Activated T-helper 1 cell treated with anti-CD3 and anti-CD28 coated beads, Interleukin-12 subunit alpha, Interleukin-12 subunit beta, Interleukin-2, Interleukin-4 antibody, amounts not matched to agents 30 ng/mL and 10 ng/mL and 1 ng/mL, durations not matched to agents 14 hours and 24 hours and 36 hours (primary cell): ENCODE measurements at places on chromosomes 4 and X.
A peak's percentile ranks its signal among the peaks of the same experiment; 100 is the strongest.

DNA sequence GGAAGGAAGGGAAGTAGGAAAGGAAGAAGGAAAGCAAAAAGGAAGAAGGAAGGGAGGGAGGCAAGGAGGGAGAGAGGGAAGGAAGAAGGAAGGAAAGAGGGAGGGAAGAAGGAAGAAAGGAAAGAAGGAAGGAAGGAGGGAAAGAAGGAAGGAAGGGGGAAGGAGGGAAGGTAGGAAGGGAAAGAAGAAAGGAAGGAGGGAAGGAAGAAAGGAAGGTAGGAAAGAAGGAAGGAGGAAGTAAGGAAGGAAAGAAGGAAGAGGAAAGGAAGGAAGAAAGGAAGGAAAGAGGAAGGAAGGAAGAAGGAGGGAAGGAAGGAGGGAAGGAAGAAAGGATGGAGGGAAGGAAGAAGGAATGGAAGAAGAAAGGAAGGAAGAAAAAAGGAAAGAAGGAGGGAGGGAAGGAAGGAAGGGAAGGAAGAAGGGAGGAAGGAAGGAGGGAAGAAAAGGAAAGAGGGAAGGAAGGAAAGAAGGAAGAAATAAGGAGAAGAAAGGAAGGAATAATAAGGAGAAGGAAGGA is 18.6 kb upstream of the SCML1 start:
- no peak for DNase-seq

DNA sequence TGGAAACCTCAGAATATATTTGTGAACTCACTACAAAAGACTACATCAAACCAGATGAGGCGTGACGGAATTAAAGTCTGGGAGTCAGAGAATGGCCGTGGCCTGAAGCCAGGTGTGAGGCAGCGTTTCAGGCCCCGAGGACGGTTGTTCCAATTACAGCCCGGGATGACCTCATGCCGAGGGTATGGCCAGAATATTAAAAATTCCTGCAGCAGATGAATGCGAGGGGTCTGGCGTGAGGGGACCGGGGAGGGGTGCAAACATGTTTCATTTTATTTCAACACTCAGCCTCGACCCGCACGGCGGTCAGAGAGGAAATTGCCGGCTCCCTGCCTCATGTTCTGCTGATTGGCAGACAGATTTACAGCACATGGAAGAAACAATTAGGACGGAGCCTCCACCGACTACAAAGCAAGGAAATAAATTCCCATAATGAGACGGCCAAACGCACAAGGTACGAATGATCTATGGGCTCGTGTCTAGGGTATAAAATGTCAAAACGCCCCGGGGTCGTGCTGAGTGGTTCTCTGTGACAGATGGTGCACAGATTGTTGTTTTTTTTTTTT is 289.7 kb downstream of the SHOX start:
- no peak for DNase-seq

GRCh38 chr4:128458816-128459215 is 171.2 kb upstream of the PGRMC2 start:
- DNase-seq: no peak

DNA sequence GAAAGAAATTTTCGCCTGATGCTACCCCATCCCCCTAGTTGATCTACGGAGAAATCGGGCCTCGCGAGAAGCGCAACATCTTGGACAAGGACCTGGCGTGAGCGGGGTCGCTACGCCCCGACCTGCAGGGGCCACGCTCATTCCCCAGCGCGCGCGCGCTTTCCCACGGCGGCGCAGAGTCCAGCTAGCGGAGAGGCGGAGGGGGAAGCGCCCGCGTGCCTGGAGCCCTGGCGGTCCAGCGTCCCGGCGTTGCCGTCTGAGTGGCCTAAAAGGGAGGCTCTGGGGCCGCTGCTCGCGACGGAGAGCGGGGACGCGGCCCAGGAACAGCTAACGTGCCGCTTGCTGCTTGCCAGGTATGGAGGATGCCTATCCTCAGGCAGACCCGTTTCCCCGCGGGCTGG is 6.0 kb upstream of the SOX3 start:
- DNase-seq: no peak

DNA sequence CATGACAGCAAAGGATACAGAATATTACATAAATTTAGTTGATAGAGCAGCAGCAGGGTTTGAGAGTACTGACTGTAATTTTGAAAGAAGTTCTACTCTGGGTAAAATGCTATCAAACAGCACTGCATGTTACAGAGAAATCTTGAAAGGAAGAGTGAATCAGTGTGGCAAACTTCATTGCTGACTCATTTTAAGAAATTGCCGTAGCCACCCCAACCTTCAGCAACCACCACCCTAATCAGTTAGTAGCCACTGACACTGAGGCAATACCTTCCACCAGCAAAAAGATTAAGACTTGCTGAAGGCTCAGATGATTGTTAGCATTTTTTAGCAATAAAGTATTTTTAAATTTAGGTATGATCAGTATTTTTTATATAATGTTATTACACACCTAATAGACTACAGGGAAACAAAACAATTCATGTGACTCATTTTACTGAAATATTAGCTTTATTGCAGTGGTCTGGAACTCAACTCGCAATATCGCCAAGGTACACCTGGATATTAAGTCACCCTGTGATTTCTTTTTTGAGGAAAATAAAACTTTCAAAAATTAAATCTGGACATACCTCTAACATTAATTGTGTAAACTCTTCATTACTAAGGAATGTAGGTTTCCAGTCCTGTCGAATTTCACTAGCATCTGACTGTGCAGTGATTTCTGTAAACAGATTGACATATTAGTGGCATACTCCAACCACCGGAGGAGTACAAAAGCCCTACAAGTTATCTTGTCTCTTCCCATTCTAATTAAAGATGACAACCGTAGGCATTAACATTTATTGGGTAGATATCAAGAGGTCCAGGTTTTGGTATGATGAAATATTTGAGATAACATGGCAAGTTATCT is 71.1 kb downstream of the CLOCK start:
- DNase-seq: no peak

DNA sequence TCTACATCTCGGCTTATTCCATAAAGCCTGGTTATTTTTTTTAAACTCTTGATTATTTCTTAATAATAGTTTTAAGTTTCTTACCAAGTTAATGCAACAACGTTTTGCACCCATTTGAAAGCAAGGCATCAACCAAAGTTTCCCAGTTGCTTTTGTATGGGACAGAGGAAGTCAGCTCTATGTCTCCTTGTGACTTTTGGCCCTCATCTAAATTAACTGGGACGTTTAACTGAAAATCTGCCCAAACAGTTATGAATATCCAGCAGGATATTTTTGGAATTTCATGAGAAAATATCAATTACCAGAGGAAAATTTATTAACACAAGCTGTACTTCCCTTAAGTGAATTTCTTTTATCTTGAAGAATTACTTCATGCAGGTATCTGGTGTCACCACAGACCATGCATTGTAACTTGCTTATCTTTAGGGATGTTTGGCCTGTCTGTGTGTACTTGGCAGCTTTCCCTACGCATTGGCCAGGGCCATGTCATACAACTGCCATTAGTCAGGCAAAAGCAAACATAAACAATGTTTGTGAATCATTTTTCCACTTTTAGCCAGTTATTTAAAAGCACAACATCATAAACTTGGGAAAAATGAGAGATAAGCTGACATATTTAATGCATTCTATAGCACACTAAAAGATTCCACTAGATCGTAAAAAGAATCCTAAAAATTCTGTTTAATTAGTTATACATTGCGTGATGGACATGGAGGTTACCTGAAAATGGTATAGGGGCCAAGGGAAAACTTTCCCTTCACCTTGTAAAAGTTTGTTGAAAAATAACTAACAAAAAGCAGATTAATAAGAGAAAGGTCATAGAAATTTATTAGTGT is 101.4 kb upstream of the PDE5A start:
- no peak for DNase-seq

GRCh38 chr4:26255989-26256388 is 64.8 kb upstream of the RBPJ start:
- no peak for DNase-seq

GRCh38 chr4:73468170-73468569 is 13.4 kb upstream of the AFM start:
- no peak for DNase-seq

- DNase-seq: no peak
These were observed 219.5 kb upstream of the DKK2 start for GRCh38 chr4:107255596-107255995.

DNA sequence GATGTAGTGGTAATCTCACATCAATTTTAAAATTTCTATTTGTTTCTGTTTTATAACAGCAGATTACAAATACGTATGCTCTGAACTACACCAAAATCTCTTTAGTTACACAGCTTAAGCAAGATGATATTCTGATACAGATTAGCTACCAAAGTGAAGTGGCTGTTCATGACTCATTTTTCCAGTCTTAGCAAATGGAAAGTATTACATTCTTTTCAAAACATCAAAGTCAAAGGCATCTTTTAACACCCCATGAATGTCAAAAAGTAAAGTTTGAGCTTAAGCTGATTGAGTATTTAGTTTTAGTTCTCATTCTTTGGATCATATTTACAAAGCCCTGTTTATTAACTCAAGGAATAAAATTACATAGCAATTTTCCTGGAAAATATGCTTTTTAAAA is 6.6 kb upstream of the HPGDS start:
- no peak for DNase-seq

GRCh38 chrX:99795495-99795894 is 614.6 kb downstream of the PCDH19 start:
- no peak for DNase-seq

GRCh38 chr4:184265546-184266351 is 48.1 kb upstream of the ENPP6 start:
- DNase-seq: no peak

DNA sequence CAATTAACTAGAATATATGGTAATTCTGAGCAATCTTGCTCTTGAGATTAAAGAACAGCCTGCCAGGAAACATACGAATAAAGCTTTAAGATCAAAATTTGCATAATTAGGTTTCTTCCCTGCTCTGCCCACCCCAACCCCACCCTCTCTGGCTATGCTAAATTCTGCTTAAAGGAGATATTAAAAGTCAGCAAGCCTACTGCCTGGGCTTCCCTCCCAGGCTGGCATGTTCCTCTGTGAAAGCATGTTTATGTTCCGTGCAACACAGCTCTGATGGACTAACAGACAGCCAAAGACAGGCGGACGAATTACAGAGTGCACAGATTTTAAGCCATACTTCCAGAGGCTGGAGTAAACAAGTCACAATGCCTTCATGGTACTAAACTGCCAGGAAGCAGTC is 28.4 kb downstream of the CD99L2 start:
- no peak for DNase-seq

DNA sequence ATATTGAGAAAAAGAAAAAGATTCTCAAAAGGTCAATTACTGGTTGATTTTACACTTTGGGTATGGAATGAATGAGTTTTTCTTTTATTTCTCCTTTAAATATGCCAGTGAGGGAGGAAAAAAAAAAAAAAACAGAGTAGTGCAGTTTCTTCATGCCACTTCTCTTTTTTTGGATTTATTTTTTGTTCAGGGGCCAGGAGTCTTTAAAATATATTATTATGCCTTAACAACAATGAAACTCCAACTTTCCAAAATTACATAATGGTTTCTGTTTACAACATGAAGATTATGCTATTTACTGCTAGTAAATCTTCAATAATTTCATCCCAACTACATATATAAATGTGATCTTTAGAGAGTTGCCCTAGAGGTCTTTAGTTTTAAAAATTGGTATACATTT is 31.9 kb downstream of the DTHD1 start:
- DNase-seq: no peak

- no peak for DNase-seq
These were observed 25.4 kb downstream of the SMIM43 start for GRCh38 chr4:121739575-121739974.

DNA sequence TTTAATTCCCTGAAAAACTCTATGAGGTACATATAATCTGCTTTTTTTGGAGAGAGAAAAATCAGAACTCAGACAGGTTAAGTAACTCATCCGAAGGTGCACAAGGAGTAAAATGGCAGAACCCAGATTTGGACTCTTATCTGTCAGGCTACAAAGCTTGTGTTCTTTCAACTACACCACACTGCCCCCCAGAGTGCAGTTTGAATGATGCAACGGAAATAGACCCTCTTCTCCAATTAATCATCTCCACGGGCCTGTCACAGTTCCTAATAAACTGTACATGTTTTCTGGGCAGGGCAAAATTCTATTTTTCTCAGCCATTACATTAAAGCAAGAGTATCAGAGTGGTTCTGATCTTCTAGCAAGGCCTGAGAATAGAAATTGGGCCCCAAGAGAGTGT is 35.3 kb upstream of the DCX start:
- no peak for DNase-seq

GRCh38 chr4:70749313-70749712 is 27.5 kb downstream of the RUFY3 start:
- no peak for DNase-seq

DNA sequence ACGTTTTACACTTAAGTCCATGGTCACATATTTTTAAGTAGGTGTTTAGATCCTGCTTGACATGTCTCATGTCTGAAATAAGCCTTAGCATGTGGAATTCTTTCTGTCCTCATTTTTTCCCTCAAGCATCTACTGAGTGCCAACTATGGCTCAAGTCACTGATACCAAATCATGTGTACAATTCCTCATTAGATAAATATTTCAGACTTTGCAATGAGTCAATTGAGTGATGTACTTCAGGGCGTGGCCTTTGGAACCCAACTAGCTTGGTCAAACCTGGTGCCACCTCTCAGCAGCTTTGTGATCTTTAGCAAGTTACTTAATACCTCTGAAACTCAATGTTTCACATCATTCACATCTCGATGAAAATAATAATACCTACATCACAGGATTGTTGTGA is 12.6 kb upstream of the JADE1 start:
- no peak for DNase-seq

DNA sequence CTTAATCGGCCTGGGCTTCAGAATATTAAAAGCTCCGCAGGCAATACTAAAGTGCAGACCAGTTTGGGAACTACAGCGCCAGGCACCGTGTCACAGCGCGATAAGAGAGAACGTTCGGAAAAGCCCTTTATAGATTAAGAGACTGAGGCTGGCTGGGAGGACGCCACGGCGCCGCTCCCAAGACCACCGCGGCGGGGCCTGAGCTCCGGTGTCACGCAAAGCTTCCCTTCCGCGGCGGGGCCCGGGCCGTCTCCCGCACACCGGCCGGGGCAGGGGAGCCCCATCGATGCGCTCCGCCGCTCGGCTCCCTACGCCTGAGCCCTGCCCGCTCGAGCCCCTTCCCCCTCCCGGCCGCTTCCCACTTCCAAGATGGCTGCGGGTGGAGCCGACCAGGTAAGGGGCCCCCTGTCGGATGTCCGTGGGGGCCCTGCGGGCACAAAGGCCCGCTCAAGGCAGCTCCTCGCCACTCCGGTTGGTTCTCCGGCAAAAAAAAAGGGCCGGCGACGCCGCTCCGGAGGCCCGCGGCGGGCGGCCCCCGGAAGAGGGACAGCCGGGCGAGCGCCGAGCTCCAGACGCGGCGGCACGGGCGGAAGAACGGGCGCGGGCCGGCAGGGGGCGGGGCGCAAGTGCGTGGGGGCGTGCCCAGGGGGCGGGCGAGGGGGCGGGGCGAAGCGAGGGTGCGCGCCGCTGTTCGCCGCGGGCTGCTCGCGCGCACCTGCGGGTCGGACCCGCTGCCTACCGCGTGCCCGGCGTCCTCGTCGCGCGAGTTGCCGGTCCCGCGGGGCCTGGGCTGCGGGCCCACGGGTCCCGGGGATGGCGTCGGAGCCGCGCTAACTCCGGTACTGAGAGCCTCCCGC is at the start of gene TBC1D14:
TBC1D14 (plus strand) TSS at position 714 of the 857 bp plus-strand sequence. CDS start 13,564 bp downstream, outside the sequence.
- peak; percentile 82 for DNase-seq
